ENCODE measurements at places on chromosomes 1 and 21. TPM values are rescaled to one million over a fixed set of nuclear protein-coding genes. Genes with fewer than 3 reads are reported as not detected.
A peak's percentile ranks its signal among the peaks of the same experiment; 100 is the strongest.

Gene REN
- total RNA-seq = not detected

Gene RNF115
- total RNA-seq = 23.1 TPM

Gene POU3F1
- not detected for total RNA-seq

Gene ITLN2
- total RNA-seq = not detected

Gene LAMC2
- 24.5 TPM for total RNA-seq

Gene FAM163A
- 0.10 TPM for total RNA-seq

GRCh38 chr1:42934541-42935312 lies 23.9 kb downstream of the SLC2A1 start:
- no peak for DNase-seq

- DNase-seq = peak; percentile 94
These were observed 107.5 kb downstream of the GDAP2 start for GRCh38 chr1:117821774-117822482.

DNA sequence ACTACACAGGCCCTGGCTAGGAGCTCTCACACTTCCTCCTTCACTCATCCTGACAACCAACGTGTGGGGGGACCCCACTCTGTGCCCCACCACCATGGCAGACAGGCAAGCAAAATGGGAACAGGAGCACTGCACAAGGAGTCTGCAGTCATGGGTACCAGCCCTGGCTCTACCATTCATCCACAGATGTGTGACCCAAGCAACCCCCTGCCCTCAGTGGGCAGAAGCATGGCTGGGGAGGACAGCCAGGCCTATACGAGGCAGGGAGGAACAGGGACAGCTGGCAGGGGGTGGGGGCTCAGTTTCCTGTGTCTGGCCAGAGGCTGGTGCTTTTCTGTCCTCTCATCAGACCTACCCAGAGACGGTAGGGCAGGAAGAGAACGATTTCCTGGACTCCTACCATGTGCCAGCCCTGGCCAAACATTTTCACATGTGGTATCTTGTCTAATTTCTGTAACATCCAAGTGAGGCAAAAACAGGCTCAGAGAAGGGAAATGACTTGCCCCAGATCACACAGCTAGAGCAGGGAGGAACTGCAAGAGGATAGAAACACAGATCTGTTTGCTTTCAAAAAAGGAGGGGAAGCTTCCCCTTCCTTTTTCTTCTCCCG lies 178.0 kb downstream of the HIVEP3 start:
- no peak for DNase-seq

- no peak for DNase-seq
These were observed 182.9 kb upstream of the CAMK1G start for GRCh38 chr1:209400351-209401220.

DNA sequence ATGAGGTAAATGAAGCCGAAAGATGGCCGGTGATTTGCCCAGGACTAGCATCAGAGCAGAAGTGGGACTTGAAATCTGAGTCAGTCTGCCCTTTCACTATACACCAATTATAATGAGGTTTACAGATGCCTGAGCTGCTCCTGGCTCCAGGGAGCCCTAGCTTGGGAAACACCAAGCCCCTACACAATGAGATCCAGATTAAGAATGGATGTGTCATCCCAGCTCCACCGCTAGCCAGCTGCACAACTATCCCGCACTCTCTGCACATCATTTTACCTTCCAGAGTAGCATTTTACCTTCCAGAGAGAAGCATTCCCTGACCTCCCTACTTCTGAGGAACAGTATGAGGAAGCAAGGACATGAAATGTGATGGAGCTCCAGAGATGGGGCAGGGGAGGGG lies 27.0 kb downstream of the SERTAD4 start:
- DNase-seq = peak; percentile 77

- DNase-seq = no peak
These were observed 225.2 kb downstream of the KCNH1 start for GRCh38 chr1:210908791-210909190.

DNA sequence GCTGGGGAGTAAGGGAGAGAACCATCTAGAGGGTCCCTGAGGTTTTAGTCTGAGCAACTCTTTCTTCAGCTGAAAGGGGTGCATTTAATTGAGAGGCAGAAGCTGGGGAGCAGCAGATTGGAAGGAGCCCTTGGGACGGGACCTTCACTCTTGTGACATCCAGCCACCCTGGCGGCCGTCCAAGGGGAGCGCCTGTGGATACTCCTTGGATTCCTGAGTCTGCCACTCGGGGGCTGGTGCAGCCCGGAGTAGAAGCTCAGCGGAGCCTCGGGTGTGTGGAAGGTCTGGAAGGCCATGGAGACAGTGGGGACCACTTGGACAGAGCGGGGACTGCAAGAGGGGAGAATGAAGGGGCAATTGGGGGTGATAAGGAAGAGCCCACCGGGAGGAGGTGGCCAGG lies 68.7 kb downstream of the AJAP1 start:
- no peak for DNase-seq

GRCh38 chr1:32111789-32112188 lies 3.9 kb downstream of the KPNA6 start:
- no peak for DNase-seq

GRCh38 chr1:236403905-236404696 lies 10.0 kb downstream of the EDARADD start:
- no peak for DNase-seq

- no peak for DNase-seq
These were observed 13.1 kb downstream of the GPSM2 start for GRCh38 chr1:108889706-108890384.

- no peak for DNase-seq
These were observed 126.4 kb downstream of the DHRS3 start for GRCh38 chr1:12491656-12492055.

DNA sequence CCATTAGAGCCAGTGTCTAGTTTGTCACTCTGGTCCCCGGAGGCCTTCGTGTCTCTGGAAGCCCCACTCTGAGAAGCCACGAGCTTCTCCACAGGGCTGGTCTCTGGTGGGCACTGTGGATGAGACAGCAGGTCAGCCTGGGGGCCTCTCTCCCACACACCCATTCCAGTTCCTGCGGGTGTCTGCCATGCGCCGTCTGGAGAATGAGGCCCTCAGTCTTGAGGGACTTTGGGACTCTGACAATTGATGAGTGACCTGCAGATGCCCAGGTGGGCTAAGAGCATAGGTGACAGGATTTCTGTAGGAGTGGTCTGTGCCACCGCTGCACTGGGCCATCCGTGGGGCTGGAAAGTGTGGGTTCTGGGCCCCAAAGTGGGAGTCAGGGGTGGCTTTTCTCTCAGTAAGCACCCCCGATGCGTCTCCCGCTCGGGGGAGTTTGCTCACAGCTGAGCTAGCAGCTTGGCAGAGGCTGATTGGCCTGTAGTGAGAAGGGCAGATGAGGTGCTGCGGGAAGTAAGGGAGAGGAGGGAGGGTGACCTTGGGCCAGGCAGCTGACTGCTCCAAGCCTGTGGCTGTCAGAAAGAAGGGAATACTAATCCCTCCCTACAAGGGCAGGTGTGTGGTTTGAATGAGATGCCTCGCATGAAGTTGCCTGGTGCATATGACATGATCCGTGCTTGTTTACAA lies 26.4 kb downstream of the LHX4 start:
- DNase-seq = no peak

- DNase-seq = no peak
These were observed 3.4 kb upstream of the COL6A2 start for GRCh38 chr21:46094401-46095082.

- no peak for DNase-seq
These were observed 42.6 kb downstream of the PCSK9 start for GRCh38 chr1:55081905-55082296.

DNA sequence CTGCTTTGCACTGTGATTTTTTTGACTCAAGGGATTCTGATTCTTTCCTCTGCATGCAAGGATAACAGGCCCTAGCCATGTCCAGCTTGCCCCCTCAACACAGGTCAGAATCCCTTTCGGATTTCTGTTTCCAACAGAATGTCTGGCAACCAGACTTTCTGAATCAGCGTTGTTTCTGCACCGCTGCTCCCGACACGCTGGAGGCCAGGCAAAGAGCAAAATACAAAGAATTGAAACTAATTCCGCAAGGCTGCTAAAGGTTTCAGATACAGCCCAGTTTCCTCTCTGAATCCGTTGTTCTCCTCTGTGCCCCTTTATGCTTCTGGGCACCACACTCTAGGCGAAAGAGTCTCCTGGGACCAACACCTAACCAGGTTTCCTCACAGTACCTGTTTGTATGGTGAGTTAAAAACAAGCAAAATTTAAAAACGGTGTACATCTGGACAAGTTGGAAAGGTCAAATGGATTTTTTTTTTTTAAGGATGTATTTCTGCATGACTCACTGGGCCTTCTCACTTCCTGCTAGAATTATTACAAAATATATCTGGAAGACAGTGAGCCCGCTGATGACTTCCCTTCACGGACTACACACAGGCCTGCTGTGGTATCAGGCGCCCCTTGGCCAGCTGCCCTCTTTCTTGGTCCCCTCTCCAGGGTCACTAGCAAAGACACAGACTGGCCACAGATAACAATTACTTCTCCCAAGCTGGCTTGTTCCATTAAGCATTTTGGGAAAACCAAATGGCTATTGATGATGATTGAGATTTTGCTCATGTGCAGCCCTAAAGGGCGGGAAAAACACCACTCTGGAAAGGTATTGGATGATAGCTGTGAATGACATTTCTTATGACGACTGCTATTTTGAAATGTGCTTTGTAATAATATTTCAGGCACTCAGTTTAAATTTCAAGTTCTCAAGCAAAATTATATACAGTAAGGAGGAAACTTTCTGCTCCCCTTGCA lies 118.3 kb downstream of the TGFB2 start:
- DNase-seq = peak; percentile 88

- DNase-seq = peak; percentile 50
These were observed 722 bp downstream of the LZIC start for GRCh38 chr1:9942399-9942938.

DNA sequence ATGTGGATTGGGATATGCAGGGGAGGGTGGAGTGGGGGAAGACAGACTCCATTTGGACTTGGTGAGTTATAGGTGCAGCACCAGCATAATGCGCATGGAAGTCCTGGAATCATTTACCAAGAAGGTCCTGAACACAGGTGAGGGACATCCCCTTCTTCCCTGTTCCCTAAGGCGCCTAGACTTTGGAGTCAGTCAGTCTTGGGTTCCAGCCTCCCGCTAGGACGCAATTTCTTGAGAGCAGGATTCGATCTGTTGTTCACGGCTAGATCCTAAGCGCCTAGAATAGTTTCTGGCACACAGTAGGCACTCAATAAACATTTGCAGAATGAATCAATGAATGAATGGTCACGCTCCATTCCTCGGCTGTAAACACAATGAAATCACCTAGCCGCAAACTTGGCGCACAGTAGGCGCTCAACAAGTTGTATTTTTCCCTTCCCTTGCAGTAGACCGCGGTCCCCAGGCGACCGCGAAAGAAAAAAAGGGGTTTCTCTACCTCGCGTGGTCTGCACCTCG lies 1.0 kb upstream of the AK4 start:
- DNase-seq = no peak

DNA sequence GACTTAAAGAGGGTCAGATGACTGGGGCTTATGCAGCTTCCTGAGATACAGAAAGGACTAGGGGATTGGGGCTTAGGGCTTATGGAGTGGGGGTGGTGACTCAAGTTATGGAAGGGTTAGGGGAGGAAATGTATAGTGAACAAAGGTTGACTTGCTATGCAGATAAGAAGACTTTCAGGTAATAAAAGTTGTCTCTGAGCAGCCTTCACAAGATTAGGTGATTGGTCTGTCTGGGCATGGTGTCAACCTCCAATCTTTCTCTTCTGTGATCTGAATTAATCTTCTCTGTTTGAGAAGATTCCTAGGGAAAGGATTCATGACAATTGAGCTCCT lies 436.5 kb downstream of the SIPA1L2 start:
- DNase-seq = no peak

GRCh38 chr1:101509370-101509769 lies 272.6 kb downstream of the S1PR1 start:
- no peak for DNase-seq

DNA sequence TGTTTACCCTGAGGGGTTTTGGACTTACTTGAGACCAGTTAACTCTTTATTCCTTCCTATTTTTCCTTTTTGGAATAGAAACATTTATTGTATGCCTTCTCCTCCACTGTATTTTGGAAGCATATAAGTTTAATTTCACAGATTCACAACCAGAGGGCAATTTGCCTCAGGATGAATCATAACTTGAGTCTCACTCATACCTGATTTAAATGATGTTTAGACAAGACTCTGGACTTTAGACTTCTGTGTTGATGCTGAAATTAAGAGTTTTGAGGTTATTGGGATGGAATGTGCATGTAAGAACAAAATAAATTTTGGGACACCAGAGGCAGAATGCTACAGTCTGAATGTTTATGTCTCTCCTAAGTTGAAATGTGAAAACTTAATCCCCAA lies 7.1 kb upstream of the ADAM30 start:
- no peak for DNase-seq

DNA sequence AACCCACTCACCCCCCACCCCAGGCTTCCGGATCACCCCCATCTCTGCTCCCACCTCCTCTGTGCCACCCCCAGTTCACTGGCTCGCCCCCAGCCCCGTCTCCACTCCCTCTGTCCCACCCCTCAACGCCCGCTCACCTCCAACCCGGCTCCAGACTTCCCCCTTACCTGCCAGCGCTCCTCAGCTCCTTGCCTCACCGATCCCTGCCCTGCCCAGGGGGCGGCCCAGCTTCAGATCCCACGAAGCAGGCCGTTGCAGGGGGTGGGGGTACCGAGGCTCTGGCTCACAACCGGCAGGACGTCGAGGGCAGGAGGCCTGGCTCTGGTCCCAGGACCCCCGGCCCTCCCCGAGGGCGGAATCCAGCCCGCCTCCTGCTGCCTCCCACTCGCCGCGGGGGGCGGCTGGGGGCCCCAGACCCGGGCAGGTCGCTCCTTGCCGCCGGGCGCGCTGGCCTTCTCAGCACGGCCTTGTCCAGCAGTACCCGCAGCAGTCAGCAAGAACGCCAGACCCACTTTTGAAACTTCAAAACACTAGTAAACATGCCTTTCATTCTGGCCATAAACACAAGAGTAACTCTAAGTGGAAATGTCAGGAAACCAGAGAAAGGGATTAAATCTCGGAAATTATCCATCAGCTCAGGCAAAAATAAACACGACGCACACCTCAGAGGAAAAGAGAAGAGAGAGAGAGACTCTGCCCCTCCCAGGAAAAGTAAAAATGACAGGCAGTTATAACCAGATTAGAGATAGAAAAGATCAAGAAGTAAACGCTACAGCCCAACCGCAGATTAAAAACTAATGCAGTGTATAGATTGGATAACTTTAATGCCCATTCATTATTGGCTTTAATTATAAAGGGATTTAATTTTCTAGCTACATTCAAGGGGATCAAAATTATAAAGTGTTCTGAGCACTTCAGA lies 1.0 kb upstream of the FAM89A start:
- no peak for DNase-seq

DNA sequence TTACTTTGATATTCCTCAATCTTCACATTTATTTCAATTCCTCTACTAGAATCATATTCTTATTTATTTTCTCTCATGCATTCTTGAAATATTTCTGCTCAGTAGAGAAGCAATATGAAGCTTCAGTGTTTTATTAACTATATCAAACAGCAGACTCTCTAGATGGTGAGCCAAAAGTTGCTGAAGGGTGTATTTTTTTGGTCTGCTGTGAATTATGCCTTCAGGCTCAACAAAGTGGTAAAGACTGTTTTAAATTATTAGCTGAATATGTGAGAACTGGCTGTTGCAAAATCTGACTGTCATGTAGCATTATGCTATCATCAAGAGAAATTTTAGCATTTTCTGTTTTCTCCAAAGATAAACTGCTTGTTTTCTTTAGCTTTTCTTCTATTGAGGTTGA lies 24.9 kb upstream of the CDC42BPA start:
- DNase-seq = no peak

- DNase-seq = peak; percentile 84
These were observed 82.3 kb downstream of the NOTCH2 start for GRCh38 chr1:119987112-119987511.

- no peak for DNase-seq
These were observed 84.6 kb upstream of the SERBP1 start for GRCh38 chr1:67514786-67515185.

Measured in A172 (cell line).